H7 (cell line): ENCODE measurements at places on chromosomes 3 and 15. TPM values are rescaled to one million over a fixed set of nuclear protein-coding genes. Genes with fewer than 3 reads are reported as not detected.

- DNase-seq, result no peak
Observed at GRCh38 chr3:107752202-107752990, 229.6 kb downstream of the BBX start.

DNA sequence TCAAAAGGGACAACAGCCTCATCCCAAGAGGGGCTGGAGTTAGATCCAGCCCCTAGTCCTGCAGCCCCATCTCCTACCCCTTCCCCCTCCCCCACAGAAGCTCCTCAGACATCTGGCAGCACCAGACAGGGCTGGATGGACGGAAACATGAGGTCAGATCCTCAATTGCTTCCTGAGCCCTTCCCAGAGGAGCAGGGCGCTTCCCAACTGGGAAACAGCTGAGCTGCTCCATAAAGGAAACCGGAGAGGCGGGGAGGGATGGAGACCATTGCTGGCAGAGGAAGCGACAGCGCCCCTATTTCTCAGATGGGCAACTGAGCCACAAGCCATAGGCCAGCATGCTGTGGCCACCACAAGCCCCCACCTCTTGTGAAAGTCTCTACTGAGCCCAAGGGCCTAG, 18.3 kb upstream of the CYP11A1 start:
- peak; percentile 51 for DNase-seq

The ADAMTS17 gene
- 0.55 and 2.3 TPM in 2 replicates for total RNA-seq

The CCDC80 gene
- total RNA-seq, result 17.2 and 19.1 TPM in 2 replicates

- no peak for DNase-seq
Observed at GRCh38 chr15:28962851-28963710, 77.3 kb downstream of the APBA2 start.

The BCHE gene
- total RNA-seq, result 2.9 and 7.5 TPM in 2 replicates

- no peak for DNase-seq
Observed at GRCh38 chr15:93973287-93973686, 258.1 kb upstream of the MCTP2 start.

DNA sequence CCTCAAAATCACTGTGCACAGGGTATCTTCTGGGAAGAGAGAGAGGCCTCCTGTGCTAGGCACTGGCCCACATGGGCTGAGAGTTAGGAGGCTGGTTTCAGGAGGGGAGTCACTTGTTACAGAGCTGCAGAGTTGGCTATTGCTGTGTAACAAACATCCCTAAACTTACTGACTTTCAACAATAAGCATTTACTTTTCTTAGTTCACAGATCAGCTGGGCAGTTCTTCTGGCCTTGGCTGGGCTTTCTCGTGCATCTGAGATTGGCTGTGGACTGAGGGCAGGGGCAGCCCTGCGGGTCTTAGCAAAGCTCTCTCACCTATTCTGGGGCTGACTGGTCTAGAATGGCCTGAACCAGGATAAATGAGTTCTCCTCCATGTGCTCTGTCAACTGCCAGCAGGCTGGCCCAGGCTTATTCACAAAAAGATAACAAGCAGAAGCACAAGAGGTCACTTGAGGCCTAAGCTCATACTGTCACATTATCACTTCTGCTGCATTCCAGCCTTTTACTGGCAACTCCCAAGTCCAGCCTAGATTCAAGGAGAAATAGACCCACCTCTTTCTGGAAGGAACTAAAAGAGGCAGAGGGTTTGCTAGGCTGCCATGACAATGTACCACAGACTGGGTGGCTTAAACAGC, 17.2 kb upstream of the RBSN start:
- DNase-seq, result no peak

GRCh38 chr3:124895756-124896155, 8.6 kb upstream of the ITGB5 start:
- DNase-seq, result no peak

DNA sequence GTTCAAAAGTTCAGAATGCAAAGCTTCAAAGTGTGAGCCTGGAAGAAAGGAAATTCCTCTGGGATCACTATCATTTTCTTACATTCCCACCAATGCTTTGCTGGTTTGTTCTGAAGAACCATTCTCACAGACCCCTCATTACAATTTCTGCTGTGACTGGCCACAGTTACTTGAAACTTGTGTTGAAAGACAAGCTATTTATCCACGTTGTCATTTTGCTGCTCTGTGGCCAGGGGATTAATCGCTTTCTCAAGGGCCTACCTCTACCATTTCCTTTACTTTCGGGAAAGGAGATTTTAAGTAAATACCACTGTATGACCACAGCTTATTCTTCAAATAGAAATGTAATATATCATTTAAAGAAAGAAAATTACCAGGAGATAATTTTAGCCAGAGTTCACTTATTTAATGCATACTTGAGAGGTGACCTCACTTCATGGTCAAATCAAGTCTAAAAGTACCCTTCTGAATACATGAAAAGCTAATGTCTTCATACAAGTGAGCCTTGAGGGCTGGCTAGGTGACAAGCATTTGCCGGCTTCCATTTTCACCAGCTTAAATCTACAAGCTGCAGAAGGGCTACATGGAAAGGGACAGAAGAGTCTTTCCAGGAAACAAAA, 69.8 kb upstream of the ROBO2 start:
- no peak for DNase-seq

GRCh38 chr3:101104321-101104720, 111.1 kb upstream of the ABI3BP start:
- DNase-seq, result no peak

DNA sequence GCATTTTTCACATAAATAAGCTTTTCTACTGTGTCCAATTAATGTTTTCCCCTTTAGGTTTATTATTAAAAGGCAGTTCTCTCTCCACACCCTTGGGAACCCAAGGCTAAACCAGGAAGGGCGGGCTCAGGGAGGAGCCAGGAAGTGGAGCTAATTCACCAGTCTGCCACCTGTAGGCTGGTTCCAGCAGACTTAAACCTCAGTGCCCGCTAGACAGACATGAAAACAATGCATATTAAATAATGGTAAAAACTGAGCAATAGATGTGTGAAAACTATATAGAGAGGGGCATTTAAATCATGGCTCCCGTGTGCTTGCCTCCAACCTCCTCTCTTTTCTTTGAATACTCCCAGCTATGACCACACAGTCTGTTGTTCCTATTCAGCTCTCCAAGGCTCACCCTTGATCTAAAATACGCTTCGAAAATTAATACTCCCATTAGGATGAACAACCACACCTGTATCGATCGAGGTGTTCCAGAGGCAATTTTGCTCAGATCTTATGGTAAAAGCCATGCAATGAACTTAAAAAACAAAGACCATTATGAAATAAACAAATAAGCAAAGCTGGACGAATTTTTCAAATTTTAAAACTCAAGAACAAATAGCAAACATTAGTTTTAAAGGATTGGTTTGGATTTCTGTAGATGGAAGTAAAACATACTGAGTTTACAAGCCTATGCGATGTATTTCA, 253.3 kb downstream of the TJP1 start:
- peak; percentile 80 for DNase-seq

The OCA2 gene
- total RNA-seq, result 0.21 and 0.37 TPM in 2 replicates

The NRG4 gene
- 0.48 TPM in 1 of 2 replicates, not detected in the other for total RNA-seq

- DNase-seq, result no peak
Observed at GRCh38 chr3:61631108-61631769, 69.9 kb downstream of the PTPRG start.

The CPNE9 gene
- 0.18 and 0.38 TPM in 2 replicates for total RNA-seq

The PYGO1 gene
- 0.24 and 0.59 TPM in 2 replicates for total RNA-seq

GRCh38 chr3:101732240-101732641, 7.8 kb downstream of the CEP97 start:
- no peak for DNase-seq

GRCh38 chr3:98628317-98628716, 34.9 kb upstream of the CPOX start:
- DNase-seq, result no peak

The SCN11A gene
- total RNA-seq, result 0.10 and 0.11 TPM in 2 replicates

The SLC28A1 gene
- total RNA-seq, result not detected in 2 replicates

DNA sequence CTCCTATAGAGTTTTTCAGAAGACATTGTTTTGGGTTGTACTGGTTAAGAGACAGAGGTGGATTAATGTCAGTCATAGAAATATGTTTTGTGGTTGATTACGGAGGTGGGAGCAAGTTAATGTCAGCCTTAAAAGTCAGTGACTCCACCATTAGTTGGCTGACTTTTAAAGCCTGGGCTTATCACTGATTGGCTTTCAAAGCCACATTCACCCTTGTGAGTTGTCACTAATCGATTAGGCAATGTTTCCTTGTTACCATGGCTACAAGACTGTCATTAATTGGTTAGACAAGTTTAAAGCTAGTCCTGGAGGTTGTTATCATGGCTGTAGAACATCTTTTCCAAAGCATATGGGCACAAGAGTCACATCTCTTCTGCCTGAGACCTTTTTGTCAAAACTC, 73.0 kb downstream of the NEO1 start:
- DNase-seq, result no peak

The ACOX2 gene
- total RNA-seq, result 2.9 and 4.2 TPM in 2 replicates

The SLC27A2 gene
- total RNA-seq, result 1.1 and 1.6 TPM in 2 replicates

DNA sequence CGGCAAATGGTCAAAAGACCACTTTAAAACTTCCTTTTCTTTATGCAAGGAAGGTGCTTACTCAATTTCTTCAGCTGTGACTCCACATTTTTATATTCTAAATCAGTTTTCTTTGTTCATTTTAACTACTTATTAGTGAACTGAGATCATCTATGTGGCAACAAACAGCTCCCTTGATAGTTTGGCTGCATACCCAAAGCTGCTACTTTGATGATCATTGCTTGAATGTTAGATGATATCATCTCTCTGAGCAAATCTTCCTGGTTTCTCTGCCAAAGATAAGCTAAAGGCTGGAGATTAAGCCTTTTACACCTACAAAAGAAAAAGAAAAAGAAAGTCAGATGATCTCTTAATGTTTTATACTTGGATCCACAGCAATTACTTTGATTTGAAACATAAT, 95.5 kb downstream of the DPH6 start:
- DNase-seq, result no peak

The FSD2 gene
- 0.03 TPM in 1 of 2 replicates, not detected in the other for total RNA-seq

The SCAANT1 gene
- not detected in 2 replicates for total RNA-seq

DNA sequence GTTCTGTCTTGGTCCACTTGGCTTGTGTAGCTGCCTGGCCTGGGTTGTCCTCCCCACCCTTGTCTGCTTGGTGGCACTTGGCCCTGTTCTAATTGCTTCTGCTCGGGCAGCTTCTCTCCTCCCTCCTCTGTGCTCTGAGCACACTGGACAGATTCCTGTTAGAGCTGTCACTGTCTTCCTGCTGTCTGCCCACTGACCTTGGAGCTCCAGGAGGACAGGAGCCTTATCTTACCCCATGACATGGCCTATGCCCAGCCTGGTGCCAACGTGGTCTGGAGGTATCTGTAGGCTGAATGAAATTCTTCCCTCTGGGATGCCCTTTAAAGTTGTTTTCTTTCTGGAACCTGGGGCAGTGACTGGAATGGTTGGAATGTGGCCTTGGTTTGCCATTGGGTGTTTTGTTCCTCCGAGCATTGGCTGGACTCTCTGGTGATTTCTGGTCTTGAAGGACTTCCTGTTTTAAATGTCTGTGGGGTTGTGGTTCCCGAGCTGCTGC, 94.1 kb downstream of the FAM43A start:
- no peak for DNase-seq

DNA sequence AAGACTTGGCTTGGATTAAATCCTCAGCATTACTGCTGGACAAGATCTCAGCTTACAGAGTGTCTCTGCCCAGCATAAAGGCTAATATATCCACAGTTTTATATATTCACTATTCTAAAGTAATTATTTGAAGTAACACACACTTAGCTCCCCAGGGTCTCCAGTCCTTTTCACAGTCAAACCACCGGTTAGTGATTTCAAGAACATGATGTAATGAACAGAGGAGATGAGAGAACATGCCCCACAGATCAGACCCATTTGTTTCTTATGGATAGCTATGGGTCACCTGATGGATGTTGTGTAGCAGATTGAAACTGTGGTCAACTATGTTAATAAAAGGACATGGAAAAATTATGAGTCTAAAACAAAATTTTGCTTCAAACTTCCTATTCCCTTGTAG, 44.8 kb upstream of the MRPL3 start:
- DNase-seq, result no peak

GRCh38 chr15:65082303-65082953, 5.9 kb downstream of the KBTBD13 start:
- no peak for DNase-seq

The CCDC39 gene
- total RNA-seq, result 0.07 TPM in 1 of 2 replicates, not detected in the other

GRCh38 chr3:121896823-121897222, 2.6 kb downstream of the SLC15A2 start:
- DNase-seq, result no peak

DNA sequence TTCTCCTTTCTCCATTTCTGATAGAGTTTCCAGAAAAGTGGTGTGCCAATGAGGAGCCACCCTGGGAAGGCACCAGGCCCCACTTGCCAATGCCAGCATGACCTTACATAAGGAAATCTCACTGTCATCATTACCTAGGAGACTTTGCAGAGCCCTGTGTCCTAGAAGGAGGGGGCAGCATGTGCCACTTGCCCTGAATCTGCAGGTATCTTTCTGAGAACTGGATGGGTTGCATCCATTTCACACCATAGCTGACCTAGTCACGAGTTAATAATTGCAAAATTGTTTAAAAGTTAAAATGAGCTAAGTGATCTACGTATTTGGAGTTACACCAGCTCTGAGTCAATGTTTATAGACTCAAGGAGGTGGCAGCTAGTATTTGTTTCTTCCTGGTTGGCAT, 14.3 kb downstream of the CA12 start:
- DNase-seq, result peak; percentile 6

GRCh38 chr15:59941612-59942011, 62.5 kb upstream of the FOXB1 start:
- DNase-seq, result no peak

DNA sequence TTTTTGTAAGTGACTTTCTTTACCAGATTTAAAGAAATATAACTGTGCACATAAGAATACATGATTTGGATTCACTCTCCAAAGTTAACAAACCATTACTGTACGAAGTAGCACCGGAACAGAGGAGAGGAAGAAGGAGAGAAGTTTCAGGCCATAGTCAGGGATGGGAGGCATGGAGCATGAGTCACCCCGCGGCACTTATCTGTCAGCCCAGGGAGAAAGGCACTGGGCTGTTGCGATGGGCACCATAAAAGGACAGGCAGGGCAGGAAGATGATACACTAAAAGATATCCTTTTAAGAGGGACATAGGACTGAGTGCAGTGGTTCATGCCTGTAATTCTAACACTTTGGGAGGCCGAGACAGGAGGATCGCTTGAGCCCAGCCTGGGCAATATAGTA, 37.0 kb downstream of the TTC23 start:
- DNase-seq, result no peak

DNA sequence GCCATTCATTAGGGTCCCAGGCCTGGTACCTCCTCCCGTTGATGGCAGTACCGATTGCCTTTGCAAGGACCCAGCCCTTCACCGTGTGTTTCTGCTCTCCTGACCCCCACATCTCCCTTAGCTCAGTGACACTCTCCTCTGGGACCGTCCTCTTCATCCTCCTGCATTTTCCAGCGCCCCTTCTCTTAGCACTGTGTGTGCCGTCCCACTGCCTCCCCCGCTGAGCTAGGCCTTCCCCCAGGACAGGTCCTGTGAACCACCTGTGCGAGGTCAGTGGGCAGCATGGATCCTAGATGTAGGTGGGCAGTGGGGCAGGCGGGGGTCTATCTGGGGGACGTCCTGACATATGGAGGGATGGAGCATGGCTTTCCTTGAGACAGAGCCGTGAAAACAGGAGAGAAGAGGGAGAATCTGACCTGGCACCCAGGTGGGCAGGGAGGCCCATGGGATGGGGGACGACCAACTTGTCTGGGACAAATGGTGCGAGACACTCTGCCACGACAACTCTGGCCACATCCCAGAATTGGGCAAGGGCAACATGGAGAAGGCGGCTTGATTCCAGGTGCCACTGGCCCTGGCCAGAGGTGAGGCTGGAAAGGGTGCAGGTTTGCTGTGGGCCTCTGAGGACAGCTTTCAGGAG, 87.7 kb upstream of the ALDH1L1 start:
- DNase-seq, result no peak

The CFAP91 gene
- 0.37 and 1.8 TPM in 2 replicates for total RNA-seq

- DNase-seq, result peak; percentile 80
Observed at GRCh38 chr15:41955807-41956525, 16.4 kb downstream of the EHD4 start.

The OXTR gene
- total RNA-seq, result 0.78 and 4.2 TPM in 2 replicates

The ATP13A4 gene
- total RNA-seq, result 0.14 and 0.81 TPM in 2 replicates
